Lung microvascular endothelial cell (primary cell): ENCODE measurements at places on chromosomes 7 and 10.

DNA sequence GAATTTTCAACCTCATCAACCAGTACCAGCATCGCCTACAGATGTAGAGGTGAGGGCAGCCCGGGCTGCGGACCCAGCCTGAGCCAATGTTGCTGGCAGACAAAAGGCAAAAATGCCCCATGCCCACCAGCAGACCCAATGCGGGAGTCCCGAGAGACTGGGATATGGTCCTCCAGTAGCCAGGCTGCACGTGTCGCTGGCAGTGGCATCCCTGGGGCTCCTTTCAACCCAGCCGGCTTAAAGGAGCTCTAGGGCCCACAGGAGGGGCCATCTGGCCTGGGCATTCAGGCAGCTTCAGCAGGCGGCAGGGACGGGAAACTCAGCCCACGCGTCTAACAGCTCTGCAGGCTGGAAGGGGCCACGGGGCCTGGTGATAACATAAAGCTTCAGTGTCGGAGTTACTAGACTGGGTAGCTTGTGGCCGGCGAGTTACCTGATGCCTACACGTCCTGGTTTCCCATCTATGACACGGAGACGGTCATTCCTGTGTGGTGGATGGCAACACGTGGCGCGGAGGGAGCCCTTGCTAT is 70.7 kb downstream of the PROSER2 start:
- no peak for DNase-seq

- DNase-seq = no peak
These were observed 310.9 kb downstream of the CTNNA3 start for GRCh38 chr10:67385089-67385488.

DNA sequence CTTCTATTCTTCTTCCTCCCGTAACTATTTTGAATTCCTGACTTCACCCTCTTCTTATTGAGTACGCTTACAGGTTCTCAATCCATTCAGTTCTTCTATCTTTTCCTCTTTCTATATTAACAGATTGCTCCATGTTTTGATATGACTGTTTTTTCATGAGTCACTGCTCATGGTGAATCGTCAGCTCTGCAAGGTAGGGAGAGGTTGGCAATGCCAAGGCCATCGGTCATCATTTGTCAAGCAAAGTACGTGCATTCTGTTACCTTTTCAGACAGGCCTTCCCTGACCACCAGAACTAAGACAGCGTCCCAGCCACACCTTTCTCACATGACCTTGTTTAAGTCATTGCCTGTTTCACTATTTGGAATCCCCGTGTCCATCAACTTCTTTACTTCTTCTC is 1001.9 kb upstream of the SORCS1 start:
- DNase-seq = no peak

DNA sequence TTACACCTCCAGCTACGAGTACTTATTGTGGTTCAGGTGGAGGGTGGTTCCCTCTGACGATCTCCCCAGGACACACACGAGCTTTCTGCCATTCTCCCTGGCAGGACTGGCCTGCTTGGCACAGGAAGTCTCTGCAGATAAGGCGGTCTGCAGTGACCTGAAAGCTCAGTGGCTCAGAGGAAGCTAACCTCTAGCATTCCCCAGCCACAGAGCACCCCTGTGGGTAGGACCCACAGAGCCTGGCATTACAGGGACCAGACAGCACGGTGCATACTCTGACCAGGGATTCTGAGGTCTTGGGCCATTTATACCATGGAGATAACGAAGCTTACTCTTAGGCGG is 1.9 kb upstream of the GPR146 start:
- no peak for DNase-seq

DNA sequence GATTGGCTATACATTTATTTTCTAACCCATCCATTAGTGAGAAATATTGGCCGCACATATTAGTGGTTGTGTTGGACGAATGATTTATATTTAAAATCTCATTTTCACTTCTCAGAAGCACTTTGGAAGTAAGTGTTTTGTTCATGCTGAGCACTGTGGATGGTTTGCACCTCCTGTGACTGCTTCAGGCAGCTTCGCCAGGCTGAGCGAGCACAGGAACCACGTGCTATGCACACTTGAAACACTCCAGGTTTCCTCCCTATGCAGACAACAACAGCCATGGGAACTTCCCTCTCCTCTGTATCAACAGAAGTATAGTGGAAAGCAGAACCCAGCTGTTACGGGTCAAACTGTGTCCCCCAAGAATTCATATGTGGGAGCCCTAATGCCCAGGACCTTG is 67.3 kb upstream of the WDR11 start:
- DNase-seq = no peak

DNA sequence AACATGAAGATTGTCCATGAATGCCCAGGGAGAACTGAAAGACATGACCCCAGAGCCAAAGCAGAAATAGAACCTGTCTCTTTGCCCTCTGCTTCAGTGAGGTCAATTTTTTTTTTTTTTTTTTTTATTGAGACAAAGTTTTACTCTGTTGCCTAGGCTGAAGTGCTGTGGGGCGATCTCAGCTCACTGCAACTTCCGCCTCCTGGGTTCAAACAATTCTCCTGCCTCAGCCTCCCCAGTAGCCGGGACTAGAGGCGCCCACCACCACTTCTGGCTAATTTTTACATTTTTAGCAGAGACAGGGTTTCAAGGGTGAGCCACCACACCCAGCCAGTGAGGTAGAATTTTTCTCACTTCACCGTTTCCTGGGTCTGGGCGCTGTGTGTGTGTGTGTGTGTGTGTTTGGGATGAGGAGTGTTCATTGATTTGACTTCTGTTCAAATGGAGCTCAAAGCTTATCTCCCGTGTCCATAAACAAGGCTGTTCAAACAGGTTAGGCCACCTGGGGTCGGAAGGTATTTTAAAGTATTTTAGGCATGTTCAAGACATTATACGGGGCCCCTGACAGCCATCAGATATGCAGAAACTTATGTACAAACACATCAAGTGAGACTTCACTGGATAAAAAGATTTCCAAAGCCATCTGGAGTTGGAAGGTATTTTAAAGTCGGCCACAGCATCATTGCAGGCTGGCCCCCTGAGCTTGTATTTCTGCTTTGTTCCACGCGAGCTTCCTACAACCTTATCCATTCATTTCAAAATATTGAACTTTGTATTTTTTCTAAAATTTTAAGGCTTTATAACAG is 93.8 kb downstream of the MAP3K8 start:
- no peak for DNase-seq

DNA sequence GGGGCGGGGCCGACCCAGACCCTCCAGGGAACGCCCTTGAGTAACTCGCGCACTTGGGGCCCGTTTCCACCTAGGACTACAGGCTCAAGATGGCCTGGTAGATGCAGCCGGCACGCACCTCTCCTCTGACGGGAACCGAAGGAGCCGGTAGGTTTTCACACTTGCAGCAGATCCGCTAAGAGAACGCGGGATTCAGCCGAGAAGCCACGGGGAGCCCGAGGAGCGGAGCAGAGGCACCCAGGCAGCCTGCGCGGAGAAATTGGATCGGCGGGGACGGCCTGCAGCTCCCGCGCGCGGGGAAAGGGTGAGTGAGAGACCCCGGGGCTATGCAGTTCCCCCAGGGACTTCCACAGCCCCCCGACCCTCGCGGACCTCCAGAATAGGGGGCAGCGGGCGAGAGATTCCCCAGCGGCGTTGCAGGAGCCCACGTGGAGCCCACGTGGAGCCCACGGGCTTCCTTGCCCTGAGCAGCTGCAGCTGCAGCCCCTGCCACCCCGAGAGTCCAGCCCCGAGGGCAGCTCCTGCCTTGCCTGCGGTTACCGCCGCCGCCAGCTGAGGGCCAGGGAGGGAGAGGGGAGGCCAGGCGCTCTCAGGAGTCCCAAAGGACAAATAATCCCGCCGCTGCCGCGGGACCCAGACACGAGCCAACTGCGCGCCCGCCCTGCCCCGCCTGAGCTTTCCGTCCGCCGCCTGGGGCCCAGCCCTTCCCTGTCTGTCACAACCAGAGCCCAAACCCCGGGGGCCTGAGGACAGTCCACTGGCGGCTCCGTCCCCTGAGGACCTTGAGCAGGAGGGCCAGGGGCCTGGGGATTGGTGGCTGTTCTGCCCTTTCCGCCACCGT is 13.1 kb downstream of the IFT22 start:
- DNase-seq = peak; percentile 14

- DNase-seq = peak; percentile 23
These were observed 133.8 kb upstream of the ZNF92 start for GRCh38 chr7:65239707-65240352.

GRCh38 chr10:112607506-112607905 is 160.5 kb downstream of the VTI1A start:
- no peak for DNase-seq

- DNase-seq = peak; percentile 86
These were observed 4.7 kb upstream of the SPAG6 start for GRCh38 chr10:22340329-22341189.

DNA sequence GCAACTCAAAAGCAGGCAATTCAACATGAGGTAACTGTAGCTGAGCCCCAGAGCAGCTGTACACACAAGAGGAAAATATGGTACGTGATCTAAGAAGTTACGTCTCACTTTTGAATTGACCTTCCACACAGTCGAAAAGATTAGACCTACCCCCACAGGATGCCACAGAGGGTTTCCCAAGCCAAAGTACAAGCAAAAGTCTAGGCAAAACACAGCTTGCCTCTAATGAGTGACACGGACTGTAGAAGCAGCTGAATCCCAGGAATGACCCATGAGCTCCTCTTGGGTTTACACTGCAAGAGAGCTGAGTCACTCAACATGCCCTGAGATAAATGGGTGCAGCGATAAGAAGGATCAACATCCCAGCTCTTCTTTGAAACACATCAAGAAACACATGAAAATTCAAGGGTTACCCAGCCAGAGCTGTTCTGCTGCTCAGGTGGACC is 9.8 kb downstream of the CREB3L2 start:
- DNase-seq = no peak

DNA sequence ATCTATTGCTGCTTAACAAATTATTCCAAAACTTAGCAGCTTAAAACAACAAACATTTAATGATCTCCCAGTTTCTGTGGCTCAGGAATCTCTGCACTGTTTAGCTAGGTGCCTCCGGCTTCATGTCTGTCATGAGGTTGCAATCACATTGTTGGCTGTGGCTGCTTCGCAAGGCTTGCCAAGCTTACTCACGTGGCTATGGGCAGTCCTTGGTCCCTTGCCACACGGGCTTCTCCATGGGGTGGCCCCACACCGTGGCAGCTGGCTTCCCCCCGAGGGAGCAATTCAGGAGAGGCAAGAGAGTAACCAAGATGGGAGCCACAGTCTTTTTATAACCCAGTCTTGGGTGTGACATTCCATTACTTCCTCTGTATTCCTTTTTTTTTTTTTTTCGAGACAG is 67.4 kb downstream of the NEURL1 start:
- DNase-seq = no peak

DNA sequence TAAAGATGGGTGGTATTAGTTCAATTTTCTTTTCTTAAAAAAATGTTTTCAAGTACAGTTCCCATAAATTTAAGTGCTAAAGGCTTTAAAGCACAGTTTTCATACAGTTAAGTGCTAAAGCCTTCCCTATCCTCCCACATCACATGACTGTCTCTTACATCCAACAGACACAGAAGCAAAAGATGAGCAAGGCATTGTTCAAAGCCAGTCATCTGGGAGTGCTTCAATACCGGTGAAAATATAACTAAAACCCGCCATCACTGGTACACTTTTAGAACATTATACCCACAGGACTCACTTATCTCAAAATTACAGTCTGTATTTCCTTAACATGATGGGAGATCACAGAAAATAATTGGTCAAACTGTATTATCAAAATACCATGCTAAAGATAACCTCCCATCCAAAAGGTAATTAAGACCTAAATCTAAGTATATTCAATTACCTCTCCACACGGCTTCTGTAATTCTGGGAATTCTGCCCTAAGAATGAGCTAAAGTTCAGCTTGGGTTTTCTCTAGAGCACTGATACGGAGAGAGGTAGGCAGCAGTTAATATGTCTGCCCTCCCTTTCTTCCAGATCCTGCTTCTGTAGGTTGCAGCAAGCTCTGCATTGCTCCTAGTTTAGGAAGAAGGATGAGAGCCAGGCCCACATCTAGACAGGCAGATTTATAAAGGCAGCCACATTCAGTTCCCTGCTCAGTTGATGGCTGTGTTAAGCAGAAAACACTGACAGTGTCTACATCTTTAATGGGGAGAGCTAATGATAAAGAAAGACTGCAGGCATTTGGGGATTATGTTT is 474.8 kb upstream of the PFKP start:
- DNase-seq = no peak

GRCh38 chr7:29801929-29802328 is 4.4 kb upstream of the WIPF3 start:
- no peak for DNase-seq

DNA sequence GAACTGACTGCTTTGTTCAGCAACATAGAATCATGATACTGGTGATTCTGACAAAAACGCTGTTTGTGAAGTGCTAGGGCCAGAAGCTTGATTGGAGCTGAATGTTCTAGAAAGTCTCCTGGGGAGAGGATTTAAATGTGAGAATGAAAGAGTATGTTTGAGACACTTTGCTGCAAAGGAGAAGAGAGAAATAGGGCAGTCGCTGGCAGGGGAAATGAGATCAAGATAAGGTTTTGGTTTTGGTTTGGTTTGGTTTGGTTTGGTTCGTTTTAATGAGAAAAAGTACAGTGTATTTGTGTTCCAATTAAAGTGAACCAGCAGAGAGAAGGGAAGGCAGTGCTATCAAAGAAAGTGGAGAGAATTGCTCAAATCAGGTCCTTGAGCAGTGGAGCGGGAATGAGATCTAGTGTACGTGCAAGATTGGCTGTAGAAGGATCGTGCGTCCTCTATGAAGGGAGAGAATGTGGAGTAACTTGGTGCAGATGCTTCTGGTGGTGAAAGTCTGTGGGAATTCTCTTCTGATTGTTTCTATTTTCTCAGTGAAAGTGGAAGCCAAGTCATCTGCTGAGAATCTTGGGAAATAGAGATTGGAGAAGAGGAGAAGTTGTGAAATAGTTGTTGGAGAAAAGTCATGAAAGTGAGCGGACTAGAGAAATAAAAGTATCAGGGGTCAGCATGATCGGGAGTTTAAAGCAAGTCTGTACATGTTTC is 270.5 kb downstream of the CCDC3 start:
- no peak for DNase-seq

DNA sequence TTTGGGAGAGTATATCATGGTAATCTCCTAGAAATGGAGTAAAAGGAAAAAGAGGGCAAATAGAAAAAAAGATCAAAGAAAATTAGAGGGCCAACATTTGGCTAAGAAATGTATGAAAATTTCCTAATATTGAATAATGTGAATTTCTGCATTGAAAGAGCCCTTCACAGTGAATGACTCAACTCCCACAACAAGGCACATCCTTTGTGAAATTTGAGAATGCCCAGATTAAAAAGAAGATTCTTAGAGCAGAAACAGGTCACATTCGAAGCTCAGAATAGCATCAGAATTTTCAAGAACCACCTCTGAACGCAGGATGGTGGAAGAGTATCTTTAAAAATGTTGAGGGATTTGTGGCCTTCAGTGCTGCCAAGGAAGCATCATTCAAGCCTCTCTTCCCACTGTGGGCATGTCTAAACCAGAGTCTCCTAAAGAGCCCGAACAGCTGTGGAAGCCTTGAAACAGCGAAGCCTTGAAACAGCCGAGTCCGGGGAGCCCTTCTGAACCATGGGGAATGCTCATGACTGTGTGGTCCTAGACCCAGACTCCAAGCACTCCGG is 43.6 kb downstream of the GUSB start:
- no peak for DNase-seq

DNA sequence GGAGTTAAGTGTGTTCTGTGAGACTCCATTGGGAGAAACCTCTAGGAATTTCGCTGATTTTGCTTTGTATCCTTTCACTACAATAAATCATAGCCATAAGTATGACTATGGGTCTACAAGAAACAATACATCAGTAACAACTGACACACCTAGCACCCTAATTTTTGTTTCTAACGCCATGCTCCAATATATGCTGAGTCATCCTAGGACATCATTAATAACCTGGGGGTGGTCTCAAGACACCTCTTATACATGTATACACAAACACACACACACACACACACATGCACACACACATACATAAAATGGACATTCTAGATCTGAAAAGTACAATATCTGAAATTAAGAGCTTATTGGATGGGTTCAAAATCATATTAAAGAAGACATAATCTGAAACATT is 18.2 kb downstream of the ZNF248 start:
- DNase-seq = no peak
